ENCODE measurements at places on chromosomes 4 and X. TPM values are rescaled to one million over a fixed set of nuclear protein-coding genes. Genes with fewer than 3 reads are reported as not detected.

GRCh38 chrX:110852180-110852579 lies 56.6 kb upstream of the CHRDL1 start:
- peak; percentile 32 for DNase-seq

- DNase-seq: no peak
Measured at GRCh38 chr4:23364167-23364566, 525.7 kb downstream of the PPARGC1A start.

DNA sequence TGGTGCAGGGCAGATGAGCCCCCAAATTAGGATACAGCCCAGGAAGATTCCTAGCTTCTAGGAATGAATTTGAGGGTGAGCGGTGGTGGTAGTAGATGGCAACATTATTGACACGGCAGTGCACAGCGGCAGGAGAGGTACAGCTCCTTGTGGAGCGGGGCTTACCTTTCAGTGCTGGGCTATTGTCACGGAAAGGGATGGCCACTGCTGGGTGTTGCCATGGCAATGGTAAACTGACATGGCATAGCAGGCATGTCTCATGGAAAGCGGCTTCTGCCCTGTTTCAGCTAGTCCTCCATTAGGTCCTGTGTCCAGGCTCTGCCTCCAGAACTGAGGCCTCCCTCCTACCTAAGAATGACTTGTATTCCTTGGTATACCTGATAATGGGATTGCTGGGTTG lies 81.8 kb upstream of the WDR1 start:
- DNase-seq: no peak

DNA sequence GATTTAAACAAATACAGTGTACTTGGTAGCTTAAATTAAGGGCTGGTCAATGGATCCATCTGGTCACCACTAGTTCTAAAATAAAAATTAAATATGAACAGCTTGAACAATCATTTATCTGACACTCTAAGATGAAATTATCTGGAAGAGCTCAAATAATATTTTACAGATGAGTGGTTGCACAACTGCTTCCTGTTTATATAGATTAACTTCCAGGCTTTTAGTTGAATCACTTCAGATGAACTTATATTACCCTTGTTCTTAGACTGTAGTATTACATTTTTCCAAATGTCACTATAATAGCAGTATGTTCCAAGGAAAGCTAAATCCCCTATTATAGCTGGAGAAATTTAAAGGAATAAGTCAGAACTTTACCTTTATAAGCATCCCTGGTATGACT lies 92.4 kb upstream of the SMIM10 start:
- no peak for DNase-seq

- no peak for DNase-seq
Measured at GRCh38 chr4:10240691-10241090, 124.1 kb upstream of the WDR1 start.

GRCh38 chrX:45621376-45622041 lies 420.8 kb upstream of the DIPK2B start:
- no peak for DNase-seq

GRCh38 chr4:143257356-143257755 lies 72.6 kb downstream of the USP38 start:
- DNase-seq: no peak

Gene DRD5
- 2.2 TPM for total RNA-seq

DNA sequence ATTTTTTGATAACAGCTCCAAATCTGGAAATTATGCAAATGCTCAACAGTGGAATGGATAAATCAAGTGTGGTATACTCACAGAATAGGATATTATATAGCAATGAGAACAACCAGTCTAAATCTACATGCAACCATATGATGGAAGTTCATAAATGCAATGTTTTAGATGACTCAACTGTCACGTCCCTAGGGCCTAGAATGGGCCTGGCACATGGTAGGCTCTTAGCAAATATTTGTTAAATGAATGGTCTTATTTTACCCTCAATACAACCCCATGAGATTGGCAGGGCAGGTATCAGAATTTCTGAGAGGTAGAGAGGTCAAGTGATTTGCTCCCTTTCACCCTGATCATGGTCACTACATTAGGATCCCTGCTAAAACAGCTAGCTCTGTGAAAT lies 14.6 kb upstream of the NKX3-2 start:
- no peak for DNase-seq

Gene ADH1C
- total RNA-seq: 1.3 TPM

GRCh38 chrX:39936886-39937770 lies 160.6 kb downstream of the BCOR start:
- DNase-seq: no peak

DNA sequence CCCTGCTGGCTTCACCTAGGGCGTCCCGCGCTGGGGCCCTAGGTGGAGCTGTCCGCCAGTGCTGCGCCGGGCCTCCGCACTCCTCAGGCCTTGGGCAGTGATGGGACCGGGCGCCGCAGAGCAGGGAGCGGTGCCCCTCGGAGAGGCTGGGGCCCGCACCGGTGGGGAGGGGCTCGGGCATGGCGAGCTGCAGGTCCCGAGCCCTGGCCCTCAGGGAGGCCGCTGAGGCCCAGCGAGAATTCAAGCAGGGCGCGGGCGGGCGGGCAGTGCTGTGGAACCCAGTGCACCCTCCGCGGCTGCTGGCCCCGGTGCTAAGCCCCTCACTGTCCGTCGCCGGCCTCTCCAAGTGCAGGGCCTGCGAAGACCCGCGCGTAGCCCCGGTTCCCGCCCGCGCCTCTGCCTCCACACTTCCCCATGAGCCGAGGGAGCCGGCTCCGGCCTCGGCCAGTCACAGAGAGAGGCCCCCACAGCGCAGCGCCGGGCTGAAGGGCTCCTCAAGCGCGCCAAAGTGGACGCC lies 565.1 kb upstream of the NDST4 start:
- DNase-seq: no peak

Gene FGD1
- 8.9 TPM for total RNA-seq

GRCh38 chr4:3257556-3258482 lies 8.9 kb downstream of the MSANTD1 start:
- DNase-seq: no peak

GRCh38 chrX:139554376-139554775 lies 23.8 kb downstream of the F9 start:
- no peak for DNase-seq

DNA sequence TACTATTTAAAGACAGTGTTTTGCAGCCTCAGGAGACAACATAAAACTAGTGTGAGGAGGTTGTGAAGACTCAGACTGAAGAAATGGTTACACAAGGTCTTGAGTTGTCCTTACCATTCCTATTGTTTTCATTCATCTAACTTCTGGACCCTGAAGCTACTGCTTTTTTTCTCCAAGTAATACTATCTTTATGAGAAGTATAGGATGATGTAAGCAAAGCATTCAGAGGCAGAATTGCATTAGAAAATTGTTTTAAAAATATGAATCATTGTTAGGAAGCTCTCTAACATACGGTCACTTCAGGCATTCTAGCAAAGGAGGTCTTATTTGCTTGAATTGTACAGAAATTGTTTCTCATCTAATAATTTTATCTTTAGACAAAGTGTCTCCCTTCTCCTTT lies 357.8 kb downstream of the TLL1 start:
- DNase-seq: no peak

DNA sequence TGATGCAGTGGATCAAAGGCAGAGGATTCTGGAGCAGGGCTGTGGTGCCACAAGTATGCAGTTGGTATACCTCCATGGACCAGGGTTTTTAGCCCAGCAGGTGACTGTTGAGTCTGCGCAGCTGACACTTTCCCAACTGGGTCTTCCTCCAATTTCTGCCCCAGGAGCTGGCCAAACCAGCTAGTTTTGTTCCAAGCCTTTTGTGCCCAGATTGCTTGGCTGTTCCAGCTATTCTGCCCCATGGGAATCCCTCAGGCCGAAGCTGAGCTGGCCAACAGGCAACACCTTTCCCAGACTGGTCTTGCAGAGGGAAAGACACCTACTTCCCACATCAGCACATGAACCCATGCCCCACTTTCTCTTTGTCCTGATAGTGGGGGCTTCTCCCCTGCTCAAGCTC lies 22.8 kb upstream of the ANKRD17 start:
- DNase-seq: no peak

GRCh38 chr4:137495578-137495977 lies 36.7 kb downstream of the PCDH18 start:
- no peak for DNase-seq

GRCh38 chr4:15797320-15797719 lies 19.2 kb downstream of the CD38 start:
- no peak for DNase-seq

GRCh38 chr4:139184129-139184528 lies 7.1 kb upstream of the ELF2 start:
- no peak for DNase-seq

GRCh38 chrX:63751481-63751880 lies 33.5 kb downstream of the ARHGEF9 start:
- DNase-seq: peak; percentile 42

Gene GPRASP2
- 64.5 TPM for total RNA-seq

DNA sequence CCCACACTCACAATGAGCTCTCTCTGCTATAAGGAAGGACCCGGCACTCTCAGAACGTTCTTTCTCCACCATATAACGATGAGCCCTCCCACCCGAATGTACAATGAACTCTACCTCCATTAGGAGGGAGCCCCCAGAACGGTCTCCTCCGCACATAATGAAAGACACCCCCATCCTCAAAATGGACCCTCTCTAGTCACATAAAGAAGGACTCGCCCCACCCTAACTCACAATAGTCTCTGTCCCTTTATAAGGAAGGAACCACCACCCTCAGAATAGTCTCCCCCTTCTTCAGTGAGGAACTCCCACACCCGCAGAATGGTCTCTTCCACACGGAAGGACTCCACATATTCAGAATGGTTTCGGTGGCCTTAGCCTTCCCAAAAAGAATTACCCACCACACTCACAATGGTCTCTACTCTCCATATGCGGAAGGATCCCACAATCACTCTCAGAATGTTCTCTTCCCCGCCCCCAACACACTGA lies 477 bp downstream of the SLC35A2 start:
- no peak for DNase-seq

GRCh38 chrX:153973127-153974002 lies 811 bp downstream of the TMEM187 start:
- DNase-seq: peak; percentile 38

GRCh38 chr4:16082426-16083240 lies 1.2 kb downstream of the PROM1 start:
- DNase-seq: no peak

- DNase-seq: no peak
Measured at GRCh38 chr4:128379860-128380259, 92.2 kb upstream of the PGRMC2 start.

GRCh38 chr4:89599026-89599425 lies 237.9 kb downstream of the SNCA start:
- DNase-seq: no peak
